ENCODE measurements at places on chromosomes 16 and 17. TPM values are rescaled to one million over a fixed set of nuclear protein-coding genes. Genes with fewer than 3 reads are reported as not detected.

TMEM114 gene
- not detected for polyA plus RNA-seq

SGF29 gene
- 17.5 TPM for polyA plus RNA-seq

ARHGAP27 gene
- polyA plus RNA-seq = 10.0 TPM

TPSB2 gene
- 2.6 TPM for polyA plus RNA-seq

- DNase-seq = no peak
Measured at GRCh38 chr16:9225527-9226316, 134.3 kb downstream of the HAPSTR1 start.

DNA sequence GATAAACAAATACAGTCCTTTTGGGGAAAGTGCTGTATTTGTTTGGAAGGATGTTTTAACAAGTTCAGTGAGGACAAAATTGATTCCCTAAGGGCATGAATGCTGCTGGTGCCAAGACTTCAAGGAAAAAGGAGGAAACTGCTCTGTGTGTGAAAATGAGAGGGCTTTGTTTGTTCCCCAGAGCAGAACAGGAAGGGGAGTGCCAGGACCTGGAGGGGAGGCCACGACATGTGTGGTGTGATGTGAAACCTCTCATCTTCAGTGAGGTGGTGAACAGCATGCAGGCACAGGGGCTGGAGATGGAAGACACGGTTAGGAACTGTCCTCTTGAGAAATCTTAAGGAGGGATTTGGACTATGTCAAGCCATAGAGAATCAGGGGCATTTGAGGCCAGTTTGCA, 46.6 kb upstream of the GRIN2A start:
- no peak for DNase-seq

GRCh38 chr17:65181237-65182061, 44.3 kb downstream of the RGS9 start:
- no peak for DNase-seq

Measured in forelimb muscle (tissue), 1 donor.